Activated CD8-positive, alpha-beta memory T cell treated with anti-CD3 and anti-CD28 coated beads for 1 hour (primary cell): ENCODE measurements at places on chromosomes 4 and X.

DNA sequence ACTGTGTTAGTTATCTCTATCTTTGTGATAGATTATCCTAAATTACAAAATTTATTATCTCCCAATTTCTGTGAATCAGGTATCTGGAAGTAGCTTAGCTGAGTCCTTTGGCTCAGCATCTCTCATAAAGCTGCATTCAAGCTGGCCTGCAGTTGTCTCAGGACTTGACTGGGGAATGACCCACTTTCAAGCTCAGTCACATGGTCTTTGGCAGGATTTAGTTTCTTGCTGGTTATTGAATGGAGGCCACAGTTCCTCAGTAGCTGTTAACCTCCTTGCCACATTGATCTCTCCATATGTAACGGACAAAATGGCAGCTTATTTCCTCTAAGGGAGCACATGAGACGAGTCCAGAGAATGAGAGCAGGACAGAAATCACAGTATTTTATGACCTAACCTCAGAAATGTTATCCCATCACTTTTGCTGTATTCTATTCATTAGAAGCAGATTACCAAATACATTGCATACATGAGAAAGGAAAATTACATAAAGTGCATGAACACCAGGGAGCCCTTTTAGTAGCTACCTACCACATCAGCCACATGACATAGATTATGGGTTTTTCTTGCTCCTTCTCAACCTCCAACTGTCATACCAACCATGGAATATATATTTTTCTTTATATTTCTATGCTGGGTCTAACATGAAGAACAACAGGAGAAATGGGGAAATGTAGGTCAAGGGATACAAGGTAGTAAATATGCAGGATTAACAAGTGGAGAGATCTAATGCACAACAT, 730.1 kb downstream of the CCSER1 start:
- DNase-seq = no peak

GRCh38 chrX:128685387-128685786, 633.2 kb upstream of the ACTRT1 start:
- DNase-seq = no peak

GRCh38 chrX:5397409-5397808, 831.3 kb downstream of the NLGN4X start:
- no peak for DNase-seq

DNA sequence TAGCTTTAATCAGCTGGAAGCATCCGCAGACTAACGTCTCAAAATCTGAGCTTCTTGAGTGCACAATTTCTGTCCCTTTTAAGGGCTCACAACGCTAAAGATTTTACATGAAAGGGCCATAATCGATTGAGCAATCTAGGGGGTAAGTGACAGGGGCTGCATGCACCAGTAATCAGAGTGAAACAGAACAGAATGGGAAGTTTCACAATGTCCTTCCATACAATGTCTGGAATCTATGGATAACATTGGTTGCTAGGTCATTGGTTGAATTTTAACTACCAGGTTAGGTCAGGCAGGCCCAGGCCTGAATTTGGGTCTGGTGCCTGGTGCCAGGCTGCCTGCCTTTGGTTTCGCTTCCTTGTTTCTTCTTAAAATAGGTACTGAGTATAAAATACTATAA, 42.0 kb upstream of the MTMR8 start:
- DNase-seq = no peak

- no peak for DNase-seq
These were observed 88.8 kb downstream of the CHST7 start for GRCh38 chrX:46662188-46662958.

GRCh38 chr4:128951316-128951715, 141.8 kb downstream of the JADE1 start:
- no peak for DNase-seq

- DNase-seq = no peak
These were observed 176.3 kb upstream of the SLIT2 start for GRCh38 chr4:20075248-20075871.

DNA sequence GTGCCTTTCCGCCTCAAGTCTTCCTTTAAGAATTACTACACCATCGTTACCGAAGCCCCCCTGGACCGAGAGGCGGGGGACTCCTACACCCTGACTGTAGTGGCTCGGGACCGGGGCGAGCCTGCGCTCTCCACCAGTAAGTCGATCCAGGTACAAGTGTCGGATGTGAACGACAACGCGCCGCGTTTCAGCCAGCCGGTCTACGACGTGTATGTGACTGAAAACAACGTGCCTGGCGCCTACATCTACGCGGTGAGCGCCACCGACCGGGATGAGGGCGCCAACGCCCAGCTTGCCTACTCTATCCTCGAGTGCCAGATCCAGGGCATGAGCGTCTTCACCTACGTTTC, 2.2 kb downstream of the PCDH10 start:
- DNase-seq = no peak

GRCh38 chrX:17046478-17047097, 100.1 kb downstream of the REPS2 start:
- DNase-seq = no peak

DNA sequence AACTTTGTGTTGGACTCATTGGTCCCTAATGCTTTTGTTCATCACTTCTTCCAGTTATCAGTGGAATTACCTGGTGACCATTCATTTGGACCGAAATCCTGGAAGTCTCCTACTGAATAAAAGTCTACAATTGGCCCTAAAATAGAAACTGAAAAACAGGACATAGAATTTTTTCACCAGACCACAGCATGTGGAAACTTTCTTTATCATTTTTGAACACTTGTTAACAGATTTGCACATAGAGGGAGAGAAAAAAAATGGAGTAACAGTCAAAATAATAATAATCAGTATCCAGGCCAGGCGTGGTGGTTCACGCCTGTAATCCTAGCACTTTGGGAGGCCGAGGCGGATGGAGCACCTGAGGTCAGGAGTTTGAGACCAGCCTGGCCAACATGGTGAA, 7.1 kb downstream of the EPGN start:
- DNase-seq = no peak

DNA sequence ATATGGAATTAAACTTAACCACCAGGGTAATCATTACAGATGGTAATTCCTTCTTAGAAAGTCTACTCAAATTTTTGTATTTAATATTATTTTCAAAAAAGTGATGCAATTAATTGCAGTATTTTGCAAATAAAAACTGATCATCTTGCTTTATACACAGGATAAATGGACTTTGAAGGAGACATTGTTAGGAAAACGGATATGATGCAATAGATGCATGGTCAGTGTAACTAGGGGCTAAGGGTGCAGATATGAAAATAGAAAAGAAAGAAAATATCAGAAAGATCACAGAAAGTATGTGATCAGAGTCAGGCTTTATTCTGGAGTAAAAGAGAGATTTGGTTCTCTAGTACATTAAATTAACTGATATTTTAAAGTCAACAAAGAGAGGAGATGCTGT, 401.7 kb downstream of the TLL1 start:
- no peak for DNase-seq

DNA sequence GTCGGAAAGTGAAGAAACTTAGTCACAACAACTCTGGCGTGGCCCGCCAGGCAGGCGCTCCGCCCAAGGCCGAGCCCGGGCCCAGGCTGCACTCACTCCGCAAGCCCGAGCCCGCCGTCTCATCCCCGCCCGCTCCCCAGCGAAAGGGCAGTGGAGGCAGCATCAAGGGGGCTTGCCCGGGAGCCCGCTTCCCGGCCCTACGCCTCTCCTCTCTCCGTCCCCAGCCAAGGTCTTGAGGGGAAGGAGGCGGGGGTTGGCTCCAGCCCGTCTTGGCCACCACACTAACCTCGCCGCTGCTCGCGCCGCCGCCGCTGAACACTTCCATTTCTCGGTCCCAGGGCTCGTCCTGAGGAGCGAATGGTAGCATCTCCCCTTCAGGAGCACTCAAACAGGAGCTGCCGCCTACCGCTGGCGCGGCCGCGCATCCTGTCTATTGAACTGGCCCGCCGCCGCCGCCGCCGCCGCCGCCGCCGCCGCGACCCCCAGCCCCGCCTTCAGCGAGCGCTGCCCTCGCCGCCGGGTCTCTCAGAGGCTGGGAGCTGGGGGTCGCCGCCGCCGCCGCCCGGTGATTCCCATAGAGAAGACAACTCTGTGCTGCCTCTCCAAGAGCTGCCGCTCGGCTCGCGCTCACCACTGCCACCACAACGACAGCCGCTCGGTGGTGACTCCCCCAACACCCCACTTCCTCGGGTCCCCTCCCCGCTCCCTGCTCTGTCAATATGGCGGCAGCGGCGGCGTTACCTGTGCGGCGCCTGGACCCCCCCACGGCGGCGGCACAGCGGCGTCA, at the start of gene RPS6KA6:
TSS of gene RPS6KA6 (minus strand) at position 667 of the 787 bp plus-strand sequence. CDS start at position 367, 300 bp downstream.
- DNase-seq = no peak

DNA sequence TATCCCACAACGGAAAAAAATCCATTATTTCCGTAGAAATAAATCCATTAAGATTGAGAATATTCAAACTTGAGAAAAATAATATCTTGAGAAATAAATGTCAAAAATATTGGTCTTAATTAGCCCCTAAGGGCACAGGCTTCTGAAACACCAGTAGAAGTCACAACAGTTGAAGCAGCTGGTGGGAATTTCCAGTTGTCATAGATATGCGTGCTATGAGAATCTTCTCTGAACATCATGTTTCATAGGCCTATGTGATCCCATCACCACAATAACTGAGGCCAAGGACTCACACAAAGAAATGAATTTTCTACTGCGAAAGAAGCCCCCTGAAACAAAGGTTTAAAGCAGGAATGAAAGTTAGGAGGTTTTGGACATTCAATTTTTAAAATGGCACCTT, 292.0 kb downstream of the DTHD1 start:
- DNase-seq = no peak

- DNase-seq = no peak
These were observed 32.1 kb upstream of the GK start for GRCh38 chrX:30620980-30621618.

DNA sequence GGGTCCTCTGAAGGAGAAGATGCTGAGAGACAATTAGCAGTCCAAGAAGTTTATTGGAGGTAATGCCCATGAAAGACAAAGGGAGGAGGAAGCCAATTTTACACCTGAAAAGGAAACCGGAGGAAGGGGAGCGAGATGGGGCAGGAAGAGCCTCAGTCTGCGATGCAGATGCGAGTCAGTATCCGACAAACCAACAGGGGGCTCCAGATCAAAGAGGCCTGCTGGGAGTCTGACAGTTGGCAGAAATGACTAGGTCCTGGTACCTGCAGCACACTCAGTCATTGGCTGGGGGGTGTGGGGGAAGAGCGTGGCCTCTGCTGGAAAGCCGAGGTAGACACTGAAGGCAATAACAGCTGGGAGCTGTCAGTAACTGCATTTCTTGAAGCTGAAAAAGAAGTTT, 231.1 kb upstream of the CENPE start:
- no peak for DNase-seq

GRCh38 chrX:154486052-154486395, 391 bp downstream of the UBL4A start:
- DNase-seq = no peak

GRCh38 chrX:3697701-3698279, 15.7 kb downstream of the PRKX start:
- no peak for DNase-seq

DNA sequence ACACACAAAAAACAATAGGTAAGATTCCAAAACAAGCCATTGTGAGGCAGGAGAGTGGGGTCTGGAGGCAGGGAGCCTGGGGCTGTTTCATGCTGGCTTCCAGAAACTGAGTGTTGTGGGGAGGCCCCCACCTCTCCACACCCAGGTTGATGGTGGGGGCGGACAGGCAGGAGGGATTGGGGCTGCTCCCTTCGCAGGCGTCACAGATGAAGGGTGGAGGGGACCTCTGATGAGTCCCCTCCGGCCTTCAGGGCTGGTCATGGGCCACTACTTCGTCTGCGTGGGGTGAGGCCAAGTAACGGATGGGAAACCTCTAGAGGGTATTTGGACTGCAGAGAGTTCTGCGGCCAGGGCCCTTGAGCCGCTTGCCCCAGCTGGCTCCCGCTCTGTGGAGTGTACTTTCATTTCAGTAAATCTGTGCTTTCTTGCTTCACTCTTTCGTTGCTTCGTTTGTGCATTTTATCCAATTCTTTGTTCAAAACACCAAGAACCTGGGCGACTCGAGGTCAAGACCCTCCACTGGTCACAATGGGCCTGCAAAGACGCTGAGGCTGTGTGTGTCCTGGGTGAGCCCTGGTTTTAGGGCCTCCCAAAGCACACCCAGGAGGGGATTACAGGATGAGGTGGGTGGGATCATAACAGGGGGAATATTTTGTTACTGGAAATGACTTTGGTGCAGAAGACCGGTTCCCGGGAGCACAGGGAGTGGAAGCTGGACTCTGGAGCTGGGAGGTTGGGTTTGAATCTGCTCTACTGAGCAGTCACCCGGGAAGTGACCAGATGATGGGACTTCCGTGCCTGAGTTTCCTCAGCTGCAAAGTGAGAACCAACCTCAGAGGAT, 83.7 kb upstream of the ADRA2C start:
- no peak for DNase-seq

GRCh38 chr4:42369489-42369888, 27.8 kb upstream of the SHISA3 start:
- no peak for DNase-seq

DNA sequence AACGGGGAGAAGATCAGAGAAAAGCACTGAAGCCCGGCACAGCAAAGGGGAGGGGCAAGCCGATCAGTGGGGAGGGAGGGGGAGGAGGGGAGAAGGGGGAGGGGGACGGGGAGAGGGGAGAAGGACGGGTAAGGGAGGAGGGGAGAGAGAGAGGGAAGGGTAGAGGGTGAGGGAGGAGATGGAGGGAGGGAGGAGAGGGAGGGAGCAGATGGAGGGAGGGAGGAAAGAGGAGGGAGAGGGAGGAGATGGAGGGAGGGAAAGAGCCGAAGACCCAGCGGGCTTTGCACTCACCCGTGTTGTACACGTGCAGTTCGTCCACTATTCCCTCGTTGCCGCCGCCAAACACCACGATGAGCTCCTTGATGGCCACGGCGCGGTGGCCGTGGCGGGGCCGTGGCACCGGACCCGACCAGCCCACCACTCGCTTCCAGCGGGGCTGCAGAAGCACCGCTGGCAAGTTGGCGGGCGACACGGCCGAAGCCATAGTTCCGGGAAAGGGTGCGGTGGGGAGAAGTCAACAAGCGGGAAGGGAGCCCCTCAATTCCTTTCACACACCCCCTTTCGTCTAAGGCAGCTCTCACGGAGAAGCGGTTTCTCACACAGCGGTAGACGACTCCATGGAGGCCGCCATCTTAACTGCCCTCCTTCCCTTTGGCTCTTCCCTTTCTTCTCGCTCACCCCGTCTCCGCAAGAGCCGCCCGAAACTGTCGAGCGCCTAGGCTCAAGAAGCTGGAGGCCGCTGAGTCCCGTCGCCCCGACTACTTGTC, 1.1 kb downstream of the HCFC1 start:
- DNase-seq = no peak

DNA sequence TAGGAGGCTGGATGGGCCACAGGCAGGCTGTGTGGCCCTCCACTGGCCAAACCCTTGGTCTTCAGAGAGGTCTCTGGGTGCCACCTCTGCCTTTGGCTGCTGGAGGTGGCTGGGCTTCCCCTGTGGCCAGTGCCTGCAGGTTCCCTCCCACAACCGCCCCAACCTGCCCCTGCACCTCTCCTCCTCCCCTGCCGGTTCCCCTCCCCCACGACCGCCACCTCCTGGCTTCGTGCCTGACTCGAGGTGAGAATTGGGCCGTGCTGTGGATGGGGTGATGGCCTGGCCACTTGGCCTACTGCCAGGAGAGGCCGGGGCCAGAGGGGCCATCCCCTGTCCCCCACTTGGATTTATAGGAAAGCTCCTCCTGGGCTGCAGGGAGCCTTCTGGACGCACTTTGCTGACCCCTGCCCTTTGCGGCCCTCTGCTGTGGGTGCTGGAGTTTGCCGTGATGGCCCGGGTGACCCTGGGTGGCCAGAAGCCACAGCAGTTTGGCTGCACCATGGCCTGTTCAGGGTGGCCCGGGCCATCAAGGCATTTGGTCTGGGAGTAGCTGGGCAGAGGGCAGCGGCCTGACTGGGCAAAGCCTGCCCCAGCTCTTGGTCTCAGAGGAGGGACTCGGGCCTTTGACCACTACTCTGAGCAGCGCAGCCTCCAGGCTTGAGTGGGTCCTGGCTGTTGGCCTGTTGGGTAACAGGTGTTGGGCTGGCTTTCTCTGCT, 3.8 kb downstream of the NAT8L start:
- DNase-seq = no peak
